ENCODE measurements at places on chromosomes 7 and 10.

DNA sequence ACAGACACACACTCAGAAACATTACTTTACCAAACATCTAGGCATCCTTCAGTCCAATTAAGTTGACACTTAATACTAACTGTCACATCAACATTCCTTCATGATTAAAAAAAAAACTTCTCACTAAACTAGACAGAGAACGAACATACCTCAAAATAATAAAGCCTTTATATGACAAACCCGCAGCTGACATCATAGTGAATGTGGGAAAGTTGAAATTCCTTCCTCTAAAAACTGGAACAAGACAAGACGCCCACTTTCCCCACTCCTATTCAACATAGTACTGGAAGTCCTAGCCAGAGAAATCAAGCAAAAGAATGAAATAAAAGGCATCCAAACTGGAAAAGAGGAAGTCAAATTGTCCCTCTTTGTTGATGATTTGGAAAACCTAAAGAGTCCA is 96.9 kb upstream of the PPP1R9A start:
- no peak for DNase-seq

GRCh38 chr10:28569506-28570159 is 36.7 kb downstream of the WAC start:
- DNase-seq, result no peak

DNA sequence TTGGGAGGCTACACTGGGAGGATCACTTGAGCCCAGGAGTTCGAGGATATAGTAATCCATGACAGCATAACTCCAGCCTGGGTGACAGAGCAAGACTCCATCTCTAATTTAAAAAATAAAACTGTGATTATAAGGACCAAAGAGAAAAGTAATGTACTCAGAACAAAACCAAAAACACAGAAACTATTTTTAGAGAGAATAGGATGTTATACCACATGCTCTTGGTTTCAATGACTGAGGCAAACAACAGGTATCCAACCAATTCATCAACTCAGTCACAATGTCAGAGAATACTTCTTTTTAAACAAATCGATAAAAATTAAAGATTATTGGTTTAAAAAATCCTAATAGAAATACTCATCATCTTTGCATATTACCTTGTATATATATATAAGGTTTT is 186.7 kb downstream of the TPK1 start:
- DNase-seq, result no peak

GRCh38 chr7:75878769-75879611 is at the start of gene RHBDD2:
Gene RHBDD2 (plus strand): TSS chr7:75879034. CDS start chr7:75879083, 49 bp downstream.
- DNase-seq, result peak; percentile 85

- no peak for DNase-seq
Observed at GRCh38 chr7:34657632-34658268, at the start of gene NPSR1. Gene NPSR1 (plus strand): TSS chr7:34658218. CDS start chr7:34658413, 195 bp downstream.

GRCh38 chr7:95758187-95758586 is 14.2 kb upstream of the DYNC1I1 start:
- DNase-seq, result peak; percentile 68

DNA sequence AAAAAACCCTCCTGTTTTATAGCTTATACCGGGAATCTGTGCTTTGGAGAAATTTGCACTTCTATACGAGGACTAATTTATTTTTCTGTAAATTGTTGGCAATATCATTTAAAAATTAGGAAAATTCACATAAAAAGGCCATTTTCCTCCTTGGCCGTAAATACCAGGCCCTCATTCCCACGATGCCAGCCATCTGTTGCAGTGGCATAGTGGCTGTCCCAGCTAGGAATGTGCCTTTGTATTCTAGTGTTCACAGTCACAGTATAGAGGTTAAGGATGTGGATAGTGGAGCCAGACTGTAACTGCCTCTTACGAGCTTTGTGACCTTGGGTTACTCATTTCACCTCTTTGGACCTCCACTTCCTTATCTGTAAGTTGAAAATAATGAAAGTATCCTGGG is 312.5 kb downstream of the GPR158 start:
- no peak for DNase-seq

GRCh38 chr7:44914992-44915607 is 29.8 kb upstream of the PURB start:
- DNase-seq, result no peak

DNA sequence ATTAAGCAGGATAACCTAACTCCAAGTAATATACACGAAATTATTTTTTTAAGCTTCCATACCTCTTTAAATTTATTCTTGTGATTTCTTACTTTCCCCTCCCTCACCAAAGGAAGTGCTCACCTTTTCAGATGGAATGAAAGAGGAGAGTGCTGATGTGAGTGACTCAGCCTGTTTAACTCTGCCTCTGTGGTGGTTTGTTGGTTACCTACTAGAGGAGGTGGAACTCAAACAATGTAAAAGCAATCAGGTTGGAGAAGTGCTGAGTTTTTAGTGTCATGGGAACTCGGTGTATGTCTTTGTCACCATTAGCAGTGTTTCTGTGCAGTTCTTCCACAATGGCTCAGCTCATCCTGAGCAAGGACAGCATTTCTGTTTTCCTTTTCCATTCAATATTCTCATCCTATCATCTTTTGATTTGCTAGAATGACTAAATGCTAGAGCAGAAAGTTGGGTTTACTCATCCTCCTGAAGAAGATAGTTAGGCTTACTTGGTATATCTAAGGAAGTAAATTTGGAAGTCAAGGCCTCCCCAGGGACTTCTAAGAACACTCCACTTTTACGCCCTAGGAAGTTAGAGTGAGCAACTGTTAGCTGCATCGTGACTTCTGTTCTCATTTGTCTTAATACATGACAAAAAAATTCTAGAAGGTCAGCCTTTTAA is 6.0 kb downstream of the ADD3 start:
- no peak for DNase-seq

DNA sequence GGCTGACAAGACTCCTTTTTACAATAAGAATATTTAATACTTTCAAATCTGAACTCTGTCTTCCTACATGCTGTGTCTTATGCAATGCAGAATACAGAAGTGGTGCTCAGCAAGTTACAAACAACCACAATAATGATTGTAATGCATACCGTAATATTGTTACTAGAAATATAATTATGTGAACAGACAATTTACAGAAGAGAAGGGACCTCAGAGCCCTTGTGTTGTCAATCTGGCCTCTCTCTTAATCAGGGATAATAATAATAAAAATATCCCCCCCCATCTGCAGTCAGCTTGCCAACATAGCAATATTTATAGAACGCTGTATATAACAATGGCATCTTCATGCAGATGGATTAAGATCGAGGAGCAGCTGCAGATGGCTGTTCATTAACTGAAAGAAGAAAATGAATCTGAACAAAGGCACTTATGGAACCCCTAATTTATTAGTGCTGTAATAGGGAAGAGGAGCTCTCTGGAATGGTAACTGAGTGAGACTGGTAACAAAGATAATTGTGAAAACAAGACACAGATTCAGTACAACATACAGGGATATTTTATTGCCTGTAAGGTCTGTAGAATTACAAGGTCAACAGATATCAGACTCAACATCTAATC is 106.3 kb downstream of the TMEM26 start:
- DNase-seq, result no peak

DNA sequence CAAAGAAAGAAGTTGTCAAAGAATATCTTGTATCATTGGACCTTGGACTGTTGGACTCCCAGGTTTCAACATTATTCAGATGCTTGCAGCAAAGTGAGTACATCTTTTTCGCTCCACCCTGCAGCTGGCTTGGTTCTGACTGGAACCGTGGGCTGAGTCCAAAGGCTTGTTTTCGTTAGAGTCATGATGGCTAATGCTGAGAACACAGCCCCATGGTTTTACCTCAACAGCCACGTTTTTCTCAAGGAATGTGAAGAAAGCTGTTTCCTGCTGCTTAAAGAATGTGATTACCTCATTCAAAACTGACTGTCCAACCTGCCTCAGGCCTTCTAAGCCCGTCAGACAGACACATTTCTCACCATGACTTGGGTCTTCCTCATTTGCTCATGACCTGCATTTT is 69.5 kb downstream of the STEAP1B start:
- no peak for DNase-seq

DNA sequence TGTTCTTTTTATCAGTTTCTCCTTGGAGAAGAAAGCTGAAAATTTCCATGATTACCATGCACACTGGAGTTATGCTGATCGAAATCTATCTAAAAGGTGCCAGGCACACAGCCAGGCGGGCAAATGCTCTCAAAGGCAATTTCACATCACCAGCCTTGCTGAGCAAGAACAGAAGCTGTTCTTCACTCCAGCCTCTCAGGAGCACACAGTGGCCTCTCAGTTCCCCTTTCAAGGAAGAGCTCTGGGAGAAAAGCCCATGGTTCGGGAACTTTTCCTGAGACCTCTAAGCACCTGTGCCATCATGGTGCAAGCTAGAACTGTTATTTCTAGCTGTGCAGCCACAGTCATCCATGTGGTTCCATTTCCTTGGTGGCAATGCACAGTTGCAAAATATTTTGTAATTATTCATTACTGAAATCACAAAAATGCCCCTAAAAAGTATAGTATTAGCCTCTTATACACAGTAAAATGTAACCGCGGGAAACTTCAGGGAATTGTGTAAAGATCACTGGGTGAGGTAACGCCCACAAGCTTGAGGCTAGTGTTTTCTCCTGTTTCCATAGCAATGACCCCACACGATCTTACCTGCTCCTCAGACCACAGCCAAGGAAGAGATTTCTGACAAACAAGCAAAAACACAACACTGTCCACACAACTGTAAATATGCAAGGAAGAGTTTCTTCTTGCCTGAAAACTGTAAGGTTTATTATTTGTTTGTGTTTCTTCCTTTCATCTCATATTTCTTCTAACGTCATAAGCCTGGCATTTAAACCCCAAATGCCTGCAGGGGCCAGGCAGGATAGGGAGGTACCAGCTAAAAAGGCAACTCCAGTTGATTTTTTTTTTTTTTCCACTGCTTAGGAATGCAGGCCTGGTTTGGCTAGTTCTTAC is 121.2 kb downstream of the FAM107B start:
- no peak for DNase-seq

GRCh38 chr10:48287417-48288391 is 13.2 kb upstream of the FRMPD2 start:
- no peak for DNase-seq

GRCh38 chr7:39950473-39951225 is 593 bp downstream of the CDK13 start:
- DNase-seq, result no peak

GRCh38 chr10:10846504-10846900 is 171.2 kb upstream of the CELF2 start:
- DNase-seq, result no peak

GRCh38 chr7:98420966-98421612 is 20.2 kb upstream of the BAIAP2L1 start:
- peak; percentile 54 for DNase-seq

GRCh38 chr7:155373359-155374273 is 75.9 kb downstream of the INSIG1 start:
- DNase-seq, result no peak

DNA sequence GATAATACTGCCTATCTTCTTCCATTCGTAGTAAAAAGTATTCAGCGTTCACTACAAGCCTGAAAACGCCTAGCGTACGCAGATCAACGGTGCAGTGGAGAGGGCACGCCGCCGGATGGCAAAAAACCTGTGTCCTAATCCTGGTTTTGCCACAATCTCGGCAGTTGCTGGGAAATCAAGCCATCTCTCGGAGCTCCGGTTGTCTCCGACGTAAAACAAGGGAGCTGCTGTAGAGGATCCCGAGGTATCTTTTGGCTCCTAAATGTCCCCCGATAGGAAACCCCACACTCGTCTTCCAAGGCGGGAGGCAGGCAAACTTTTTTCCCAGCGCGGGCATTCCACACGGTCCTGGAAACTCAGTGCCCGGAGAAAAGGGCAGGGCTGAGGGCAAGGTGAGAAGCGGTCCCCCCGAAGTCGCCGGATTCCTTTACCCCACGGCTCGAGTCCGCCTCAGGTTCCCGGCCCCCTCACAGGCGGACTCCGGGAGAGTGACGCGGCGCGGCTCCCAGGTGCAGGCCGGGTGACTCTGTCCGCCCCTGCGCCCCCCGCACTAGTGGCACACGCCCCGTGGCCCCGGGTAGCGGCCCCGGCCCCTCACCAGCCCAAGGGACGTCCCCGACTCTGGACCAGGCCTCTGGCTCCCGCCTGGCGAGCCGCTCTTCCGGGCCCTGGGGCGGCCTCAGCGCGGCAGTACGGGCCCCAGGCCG is 649 bp downstream of the IDE start:
- no peak for DNase-seq

DNA sequence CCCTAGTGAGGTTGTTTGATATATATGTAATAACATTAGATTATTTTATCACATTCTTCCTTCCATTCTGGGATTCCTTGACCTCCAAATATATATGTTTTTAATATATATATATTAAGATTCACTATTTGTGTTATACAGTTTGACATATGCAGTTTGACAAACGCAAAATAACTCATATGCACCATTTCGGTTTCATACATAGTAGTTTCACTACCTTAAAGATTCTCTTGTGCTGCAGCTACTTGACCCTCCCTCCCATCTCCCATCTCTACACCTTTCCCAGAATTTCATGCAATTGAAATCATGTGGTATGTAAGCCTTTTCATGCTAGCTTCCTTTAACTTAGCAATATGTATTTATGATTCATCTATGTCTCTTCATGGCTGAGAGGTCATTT is 1244.4 kb downstream of the SORCS3 start:
- DNase-seq, result no peak

DNA sequence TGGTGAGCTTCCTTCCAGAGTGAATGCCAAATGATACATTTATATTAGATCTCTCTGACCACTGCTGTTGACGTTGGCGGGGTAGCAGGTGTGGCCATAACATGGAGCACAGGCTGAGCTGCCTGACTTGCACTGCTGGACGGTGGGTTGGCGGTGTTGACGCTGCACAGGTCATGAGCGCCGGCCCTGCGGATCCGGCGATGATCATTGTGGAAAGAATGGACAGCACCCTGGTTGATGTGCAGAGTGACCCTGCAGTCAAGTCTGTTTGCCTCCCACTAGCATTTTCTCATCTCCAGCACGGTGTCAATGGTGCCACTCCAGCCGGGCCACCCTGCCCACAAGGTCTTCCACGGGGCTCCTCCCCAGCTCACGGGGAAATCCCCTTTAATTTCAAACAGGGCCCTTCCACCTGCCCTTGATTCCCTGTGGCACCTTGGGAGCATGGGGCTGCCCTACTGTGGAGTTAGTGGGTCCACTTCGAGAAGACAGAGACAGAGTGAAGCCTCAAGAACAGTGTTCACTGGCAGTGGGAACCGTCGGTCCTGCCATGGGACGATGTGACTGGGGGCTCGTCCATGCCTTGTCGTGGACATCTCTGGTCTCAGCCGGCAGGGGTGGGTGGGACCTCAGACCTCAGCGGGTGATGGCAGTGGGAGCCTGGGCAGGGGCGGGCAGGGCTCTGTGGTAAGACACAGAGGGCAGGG is 613.5 kb downstream of the PTPRN2 start:
- DNase-seq, result no peak

Data from NCI-H2081 treated with DMSO at 0.1 percent for 48 hours (cell line).